ENCODE measurements at places on chromosomes 6 and 20. TPM values are rescaled to one million over a fixed set of nuclear protein-coding genes. Genes with fewer than 3 reads are reported as not detected.

The OR12D1 gene
- total RNA-seq: not detected

The ADGB gene
- total RNA-seq: not detected

The PARD6B gene
- total RNA-seq: 4.7 TPM

The FOXF2 gene
- total RNA-seq: 0.16 TPM

The ZFP57 gene
- not detected for total RNA-seq

The ARG1 gene
- not detected for total RNA-seq

The VNN1 gene
- total RNA-seq: 1.7 TPM

The SLC24A3 gene
- 0.62 TPM for total RNA-seq

The HMGN3 gene
- 148 TPM for total RNA-seq

The JPH2 gene
- total RNA-seq: 181 TPM

The ZSCAN23 gene
- 2.1 TPM for total RNA-seq

The ARFGEF3 gene
- 0.86 TPM for total RNA-seq

The NRSN1 gene
- total RNA-seq: not detected

The COL11A2 gene
- total RNA-seq: 0.94 TPM

The BPIFB1 gene
- total RNA-seq: not detected

The TMEM217 gene
- not detected for total RNA-seq

The TPBG gene
- 1.9 TPM for total RNA-seq

The FAM209B gene
- 0.35 TPM for total RNA-seq

The NKX2-2 gene
- total RNA-seq: not detected

The DDO gene
- 31.1 TPM for total RNA-seq

The VGLL2 gene
- total RNA-seq: not detected

The C20orf96 gene
- 4.6 TPM for total RNA-seq

The ZKSCAN4 gene
- 2.6 TPM for total RNA-seq

The SIRPB1 gene
- total RNA-seq: 0.35 TPM

The OPN5 gene
- total RNA-seq: not detected

The PHACTR1 gene
- total RNA-seq: 114 TPM

All from Right ventricle myocardium superior (tissue), 1 donor.